Astrocyte of the spinal cord (primary cell): ENCODE measurements at places on chromosomes 1 and 21.

DNA sequence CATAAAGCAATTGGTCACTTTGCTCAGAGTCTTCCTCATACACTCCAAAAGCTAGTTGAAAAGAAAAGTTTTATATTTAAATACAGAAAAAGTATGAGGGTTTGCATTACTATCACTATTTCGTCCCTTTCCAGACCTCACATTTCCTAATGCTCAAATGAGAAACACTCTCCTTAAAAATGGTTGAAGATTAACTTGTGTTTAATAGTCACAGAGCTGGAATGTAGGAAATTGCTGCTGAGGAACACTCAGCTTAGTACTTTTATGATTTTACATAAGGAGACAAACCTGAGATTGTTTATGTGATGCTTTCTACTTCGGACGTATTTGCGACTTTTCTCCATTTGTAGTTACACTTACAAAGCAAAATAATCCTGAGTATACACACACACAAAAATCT, 39.8 kb downstream of the MYSM1 start:
- DNase-seq = no peak

- no peak for DNase-seq
Observed at GRCh38 chr1:45348966-45349677, 8.9 kb upstream of the MUTYH start.

DNA sequence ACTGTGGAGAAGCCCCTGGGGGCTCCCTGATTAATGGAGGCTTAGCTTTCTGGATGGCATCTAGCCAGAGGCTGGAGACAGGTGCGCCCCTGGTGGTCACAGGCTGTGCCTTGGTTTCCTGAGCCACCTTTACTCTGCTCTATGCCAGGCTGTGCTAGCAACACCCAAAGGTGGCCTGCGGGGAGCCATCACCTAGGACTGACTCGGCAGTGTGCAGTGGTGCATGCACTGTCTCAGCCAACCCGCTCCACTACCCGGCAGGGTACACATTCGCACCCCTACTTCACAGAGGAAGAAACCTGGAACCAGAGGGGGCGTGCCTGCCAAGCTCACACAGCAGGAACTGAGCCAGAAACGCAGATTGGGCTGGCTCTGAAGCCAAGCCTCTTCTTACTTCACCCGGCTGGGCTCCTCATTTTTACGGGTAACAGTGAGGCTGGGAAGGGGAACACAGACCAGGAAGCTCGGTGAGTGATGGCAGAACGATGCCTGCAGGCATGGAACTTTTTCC, 24.8 kb downstream of the PCSK9 start:
- DNase-seq = no peak

GRCh38 chr1:17909634-17910033, 154.5 kb downstream of the ACTL8 start:
- DNase-seq = peak; percentile 1
